ENCODE measurements at places on chromosomes 12 and 14.

DNA sequence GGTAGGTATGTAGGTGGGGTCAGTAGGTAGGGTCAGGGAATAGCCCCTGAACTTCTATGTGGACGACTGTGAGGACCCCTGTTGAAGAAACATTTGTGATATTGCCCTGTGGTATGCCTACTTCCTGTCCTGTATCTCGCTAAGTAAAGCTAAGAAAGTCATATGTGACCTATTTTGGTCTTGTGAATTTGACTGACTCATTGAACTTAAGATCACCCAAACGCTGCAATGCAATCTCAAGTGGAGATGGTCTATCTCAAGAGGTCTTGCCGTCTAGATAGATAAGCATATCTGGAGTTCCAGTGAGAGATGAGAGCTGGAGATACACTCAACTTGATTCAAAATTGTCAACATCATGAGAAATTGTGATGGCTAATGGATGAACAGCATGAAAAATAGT is 73.8 kb downstream of the TRAFD1 start:
- DNase-seq: no peak

GRCh38 chr12:9694241-9694640 is 24.7 kb downstream of the CLEC2D start:
- DNase-seq: no peak

GRCh38 chr14:54472315-54472714 is 16.5 kb downstream of the GMFB start:
- DNase-seq: no peak

GRCh38 chr14:101590062-101590461 is 28.8 kb downstream of the DIO3 start:
- DNase-seq: no peak
